ENCODE measurements at places on chromosomes 4 and X. TPM values are rescaled to one million over a fixed set of nuclear protein-coding genes. Genes with fewer than 3 reads are reported as not detected.

The EVC2 gene
- total RNA-seq = 2.2 TPM

The BEX4 gene
- total RNA-seq = 25.0 TPM

The SATL1 gene
- not detected for total RNA-seq

The TMEM154 gene
- 22.0 TPM for total RNA-seq

The TRIM75 gene
- not detected for total RNA-seq

The RHOXF1 gene
- 0.76 TPM for total RNA-seq

The MTMR8 gene
- total RNA-seq = 4.1 TPM

The CYLC1 gene
- total RNA-seq = not detected

The MORC4 gene
- total RNA-seq = 14.7 TPM

The GAB1 gene
- total RNA-seq = 1.5 TPM

The LGI2 gene
- not detected for total RNA-seq

The HTT gene
- 97.9 TPM for total RNA-seq

The RAB39B gene
- total RNA-seq = 36.4 TPM

The BTK gene
- 1.7 TPM for total RNA-seq

The MAP7D2 gene
- 0.12 TPM for total RNA-seq

- no peak overlapping the region for H3K27ac ChIP-seq
- no peaks in the 10 kb centered on the region for H3K27me3 ChIP-seq
- no peaks in the 10 kb centered on the region for H3K36me3 ChIP-seq
These were observed 5.7 kb upstream of the JADE1 start for GRCh38 chr4:128803783-128804182.

DNA sequence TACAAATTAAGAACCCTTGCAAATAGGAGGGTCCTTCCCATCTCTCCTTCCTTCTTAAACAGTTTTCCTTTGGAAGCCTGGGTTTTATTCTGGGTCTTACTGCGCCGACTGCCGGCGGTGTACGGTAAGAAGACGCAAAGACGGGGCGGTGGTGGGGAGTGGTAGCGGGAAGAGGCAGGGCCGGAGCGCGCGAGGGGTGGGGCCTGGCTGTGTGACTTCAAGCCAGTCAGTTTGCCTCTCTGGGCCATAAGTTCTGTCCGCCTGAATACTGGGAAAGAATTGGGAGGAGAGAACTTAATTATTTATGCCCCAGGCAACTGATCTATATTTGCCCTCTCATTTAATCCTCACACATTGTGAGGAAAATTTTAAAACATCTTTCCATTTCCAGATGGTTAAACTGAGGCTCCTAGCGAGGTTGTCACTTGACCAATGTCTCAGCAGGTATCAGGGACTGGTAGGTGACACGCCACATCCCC, 726 bp upstream of the KANTR start:
- H3K36me3 ChIP-seq = no peaks in the 10 kb centered on the region
- peaks cover 29% of the 10 kb centered on the region for H3K4me1 ChIP-seq
- peak overlapping the region; percentile 86 for H3K4me3 ChIP-seq
- H3K27ac ChIP-seq = peak overlapping the region; percentile 80
- peaks cover 16% of the 10 kb centered on the region for H3K27me3 ChIP-seq

GRCh38 chr4:150173982-150174398, 95.7 kb downstream of the DCLK2 start:
- H3K27me3 ChIP-seq = peaks cover 13% of the 10 kb centered on the region
- H3K4me3 ChIP-seq = no peak overlapping the region
- H3K36me3 ChIP-seq = no peaks in the 10 kb centered on the region
- H3K4me1 ChIP-seq = no peaks in the 10 kb centered on the region

DNA sequence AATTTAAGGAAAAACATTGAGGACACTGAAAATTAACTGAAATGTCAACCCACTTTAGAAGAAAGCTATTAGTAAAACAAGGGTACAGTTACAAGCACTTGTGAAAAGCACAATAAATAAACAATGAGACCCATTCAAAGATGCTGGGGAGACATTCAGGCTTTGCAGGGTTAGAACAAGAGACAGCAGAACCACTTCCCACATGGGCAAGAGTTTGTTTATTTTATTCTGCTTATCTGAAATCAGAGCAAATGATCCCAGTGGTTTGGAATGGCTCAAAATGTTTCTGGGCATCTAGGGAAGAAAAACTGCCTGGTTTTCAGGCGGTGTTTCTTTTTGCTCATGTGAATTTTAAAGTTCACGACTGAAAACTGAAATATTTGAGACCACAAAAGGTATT, 42.4 kb downstream of the PPP3CA start:
- H3K36me3 ChIP-seq = no peaks in the 10 kb centered on the region
- no peak overlapping the region for H3K4me3 ChIP-seq
- H3K27ac ChIP-seq = no peak overlapping the region

GRCh38 chr4:183729069-183729406, 69.9 kb downstream of the TRAPPC11 start:
- H3K27me3 ChIP-seq = no peaks in the 10 kb centered on the region
- no peaks in the 10 kb centered on the region for H3K36me3 ChIP-seq
- no peak overlapping the region for H3K4me3 ChIP-seq
- H3K4me1 ChIP-seq = no peaks in the 10 kb centered on the region

DNA sequence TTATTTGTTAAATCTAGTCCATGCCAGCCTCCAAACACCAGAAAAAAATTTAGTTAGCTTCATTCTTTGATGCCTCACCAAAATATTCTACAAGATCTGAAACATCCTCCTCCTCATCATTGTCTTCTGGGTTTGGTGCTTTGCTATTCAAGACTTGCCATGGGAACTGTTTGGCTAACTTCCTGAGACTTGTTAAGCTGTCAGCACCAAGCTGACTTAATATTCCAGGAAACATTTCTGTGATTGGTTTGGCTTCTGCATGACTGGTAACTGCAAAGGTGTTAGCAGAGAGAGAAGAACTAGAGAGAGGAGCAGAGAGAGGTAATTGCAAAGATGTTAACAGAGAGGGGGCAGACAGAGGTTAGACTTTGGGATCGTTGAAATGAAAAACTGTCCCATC, 101.3 kb downstream of the PALLD start:
- H3K36me3 ChIP-seq = no peaks in the 10 kb centered on the region
- DNase-seq = no peak
- no peak overlapping the region for H3K27ac ChIP-seq

DNA sequence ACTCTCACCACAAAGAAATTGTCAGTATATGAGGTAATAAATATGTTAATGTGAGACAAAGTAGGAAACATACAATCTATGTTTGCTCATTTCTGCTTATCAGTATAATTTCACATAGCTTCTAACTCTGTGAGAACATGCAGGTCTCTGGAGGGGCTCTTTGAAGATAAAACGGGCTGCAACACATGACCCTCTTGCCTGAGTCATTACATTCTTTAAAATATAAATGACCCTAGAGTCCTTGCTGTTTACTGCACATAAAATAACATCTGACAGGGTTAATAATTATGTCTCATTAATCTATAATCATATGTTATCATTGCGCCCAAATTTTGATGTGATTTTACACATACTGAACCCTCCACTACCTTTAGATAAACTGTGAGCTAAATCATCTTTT, 681.5 kb downstream of the ARAP2 start:
- H3K4me3 ChIP-seq = no peak overlapping the region
- no peak overlapping the region for H3K27ac ChIP-seq
- no peaks in the 10 kb centered on the region for H3K27me3 ChIP-seq
- DNase-seq = no peak

- DNase-seq = no peak
- no peaks in the 10 kb centered on the region for H3K36me3 ChIP-seq
- H3K27ac ChIP-seq = peak overlapping the region; percentile 90
These were observed 25.4 kb downstream of the TMSB4X start for GRCh38 chrX:13000301-13000811.

- no peaks in the 10 kb centered on the region for H3K36me3 ChIP-seq
- H3K27me3 ChIP-seq = peaks cover 16% of the 10 kb centered on the region
- no peak overlapping the region for H3K4me3 ChIP-seq
- peaks cover 7% of the 10 kb centered on the region for H3K4me1 ChIP-seq
These were observed 43.0 kb upstream of the PDLIM5 start for GRCh38 chr4:94408549-94409374.

GRCh38 chr4:99921174-99921573, 25.2 kb downstream of the DNAJB14 start:
- peaks cover 14% of the 10 kb centered on the region for H3K4me1 ChIP-seq
- DNase-seq = no peak
- peaks cover 25% of the 10 kb centered on the region for H3K36me3 ChIP-seq
- H3K4me3 ChIP-seq = peak overlapping the region; percentile 35
- H3K27me3 ChIP-seq = no peaks in the 10 kb centered on the region
- H3K27ac ChIP-seq = peak overlapping the region; percentile 2

- no peaks in the 10 kb centered on the region for H3K4me1 ChIP-seq
- H3K27me3 ChIP-seq = peaks cover 74% of the 10 kb centered on the region
- no peak overlapping the region for H3K27ac ChIP-seq
- no peak for DNase-seq
- no peak overlapping the region for H3K4me3 ChIP-seq
These were observed 79.2 kb downstream of the RTL5 start for GRCh38 chrX:72052415-72053090.

- H3K4me3 ChIP-seq = no peak overlapping the region
- no peaks in the 10 kb centered on the region for H3K36me3 ChIP-seq
- H3K27ac ChIP-seq = no peak overlapping the region
- H3K4me1 ChIP-seq = no peaks in the 10 kb centered on the region
- H3K27me3 ChIP-seq = no peaks in the 10 kb centered on the region
These were observed 205.4 kb downstream of the HS3ST1 start for GRCh38 chr4:11223311-11223710.

- H3K4me3 ChIP-seq = peak overlapping the region; percentile 55
- no peak overlapping the region for H3K27ac ChIP-seq
- DNase-seq = no peak
- H3K27me3 ChIP-seq = peaks cover 14% of the 10 kb centered on the region
- peaks cover 20% of the 10 kb centered on the region for H3K4me1 ChIP-seq
- H3K36me3 ChIP-seq = peaks cover 2% of the 10 kb centered on the region
These were observed 63.0 kb downstream of the GPC3 start for GRCh38 chrX:133922390-133922771.

GRCh38 chr4:76240236-76240635, 11.3 kb upstream of the FAM47E start:
- H3K36me3 ChIP-seq = peaks cover 4% of the 10 kb centered on the region

- H3K36me3 ChIP-seq = peaks cover 2% of the 10 kb centered on the region
- H3K27ac ChIP-seq = no peak overlapping the region
- no peaks in the 10 kb centered on the region for H3K27me3 ChIP-seq
- no peak for DNase-seq
- no peak overlapping the region for H3K4me3 ChIP-seq
These were observed 83.6 kb downstream of the MXRA5 start for GRCh38 chrX:3262901-3263300.

DNA sequence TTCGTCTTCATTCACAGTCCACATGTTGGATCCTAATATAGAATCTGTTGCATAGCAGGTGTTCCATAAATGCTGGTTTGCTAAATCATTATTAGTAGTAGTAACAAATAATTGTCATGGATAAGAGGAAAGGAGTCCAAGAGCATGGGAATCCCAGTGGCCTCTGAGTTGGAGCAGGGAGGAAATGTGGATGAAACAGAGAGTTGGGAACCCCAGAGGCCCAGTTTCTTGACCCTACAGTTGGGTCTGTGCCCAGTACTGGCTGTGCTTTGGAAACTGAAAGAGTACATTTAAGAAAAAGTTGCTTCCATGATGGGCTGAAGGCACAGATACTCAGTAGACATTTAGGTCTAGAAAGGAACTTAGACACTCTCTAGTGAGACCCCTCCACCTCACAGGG, 149.4 kb upstream of the PSAPL1 start:
- H3K27me3 ChIP-seq = no peaks in the 10 kb centered on the region
- no peak for DNase-seq
- H3K4me1 ChIP-seq = no peaks in the 10 kb centered on the region
- no peak overlapping the region for H3K27ac ChIP-seq

GRCh38 chr4:114423582-114423981, 175.0 kb upstream of the UGT8 start:
- no peaks in the 10 kb centered on the region for H3K27me3 ChIP-seq
- no peaks in the 10 kb centered on the region for H3K4me1 ChIP-seq
- no peak overlapping the region for H3K27ac ChIP-seq
- H3K36me3 ChIP-seq = no peaks in the 10 kb centered on the region
- DNase-seq = no peak

DNA sequence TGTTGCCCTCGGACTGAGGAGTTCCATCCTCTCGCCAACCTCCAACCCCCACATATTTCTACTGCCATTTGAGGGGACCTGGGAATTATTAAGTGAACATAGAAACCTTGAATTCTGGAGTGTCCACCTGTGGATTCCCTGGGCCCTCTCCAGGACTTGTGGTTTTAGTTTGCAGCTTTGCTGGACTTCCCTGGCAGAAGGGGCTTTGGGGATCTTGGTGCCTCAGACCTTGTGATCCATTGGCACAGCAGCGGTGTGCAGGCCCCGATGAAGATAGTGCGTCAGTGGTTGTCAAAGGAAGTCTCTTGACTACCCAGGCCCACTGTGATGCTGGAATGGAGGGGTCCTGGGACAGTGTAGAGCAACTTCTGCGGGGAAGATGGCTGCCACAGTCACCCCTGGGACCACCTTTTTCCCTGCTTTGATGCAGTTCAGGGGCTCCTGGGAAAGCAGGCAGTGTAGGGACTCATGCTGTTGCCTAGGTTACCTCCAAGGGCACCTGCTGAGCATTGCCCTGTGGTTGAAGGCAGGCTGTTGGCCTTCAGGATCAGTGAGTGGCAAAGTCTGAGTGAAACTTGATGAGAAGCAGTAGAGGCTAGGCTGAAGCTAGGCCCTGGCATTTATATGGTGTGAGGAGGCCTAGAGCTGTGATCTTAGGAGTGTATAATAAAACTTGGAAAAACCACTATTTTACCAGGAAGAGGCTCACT, 2.2 kb downstream of the SLC16A2 start:
- no peak for DNase-seq
- H3K27ac ChIP-seq = no peak overlapping the region
- no peak overlapping the region for H3K4me3 ChIP-seq
- peaks cover 11% of the 10 kb centered on the region for H3K4me1 ChIP-seq
- peaks cover 45% of the 10 kb centered on the region for H3K27me3 ChIP-seq

GRCh38 chr4:8319731-8320385, 50.3 kb downstream of the HTRA3 start:
- H3K27ac ChIP-seq = no peak overlapping the region
- H3K36me3 ChIP-seq = no peaks in the 10 kb centered on the region
- no peak for DNase-seq
- no peaks in the 10 kb centered on the region for H3K4me1 ChIP-seq
- H3K4me3 ChIP-seq = no peak overlapping the region

DNA sequence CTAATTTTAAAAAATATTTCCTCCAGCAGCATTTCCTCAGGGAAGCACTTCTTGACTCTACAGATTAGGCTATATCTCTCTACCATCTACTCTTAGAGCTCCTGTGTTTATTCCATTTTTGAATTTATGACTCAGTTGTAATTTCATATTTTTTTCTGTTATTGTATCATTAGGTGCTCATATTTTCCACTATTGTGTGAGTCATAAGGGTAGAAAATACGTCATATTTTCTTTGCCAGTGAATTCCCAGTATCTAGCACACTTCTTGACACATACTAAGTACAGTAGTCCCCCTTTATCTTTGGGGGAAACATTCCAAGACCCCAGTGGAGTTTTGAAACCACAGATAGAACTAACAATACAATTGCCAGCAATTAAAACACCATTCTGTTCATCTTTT, 431.2 kb downstream of the GASK1B start:
- no peaks in the 10 kb centered on the region for H3K36me3 ChIP-seq
- H3K27ac ChIP-seq = no peak overlapping the region
- H3K4me3 ChIP-seq = no peak overlapping the region

Data from activated T-cell treated with anti-CD3 and anti-CD28 coated beads, Interleukin-2, amount 50 U/mL, for 72 hours (primary cell).